ENCODE measurements at places on chromosomes 2 and 18.

GRCh38 chr2:66536997-66537396, 102.1 kb downstream of the MEIS1 start:
- no peak for DNase-seq

DNA sequence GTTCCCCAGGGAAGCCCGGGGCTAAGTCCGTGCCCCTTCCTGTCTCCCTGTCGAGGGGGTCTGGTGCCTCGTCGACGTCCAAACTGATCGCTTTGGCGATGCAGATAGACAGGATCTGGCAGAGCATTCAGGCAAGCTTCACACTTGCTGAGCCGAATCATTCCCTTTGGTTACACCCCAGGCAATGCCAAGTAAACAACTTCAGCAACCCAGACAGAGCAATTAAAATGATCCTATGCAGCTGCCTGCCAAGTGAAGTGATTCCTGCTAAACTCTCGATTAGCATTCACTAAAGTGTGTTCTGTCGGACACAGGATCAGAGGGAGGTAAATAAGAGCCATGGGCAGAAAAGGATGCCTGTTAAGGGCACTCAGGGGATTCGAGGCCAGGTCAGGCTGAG, 108.2 kb upstream of the RAB12 start:
- no peak for DNase-seq

DNA sequence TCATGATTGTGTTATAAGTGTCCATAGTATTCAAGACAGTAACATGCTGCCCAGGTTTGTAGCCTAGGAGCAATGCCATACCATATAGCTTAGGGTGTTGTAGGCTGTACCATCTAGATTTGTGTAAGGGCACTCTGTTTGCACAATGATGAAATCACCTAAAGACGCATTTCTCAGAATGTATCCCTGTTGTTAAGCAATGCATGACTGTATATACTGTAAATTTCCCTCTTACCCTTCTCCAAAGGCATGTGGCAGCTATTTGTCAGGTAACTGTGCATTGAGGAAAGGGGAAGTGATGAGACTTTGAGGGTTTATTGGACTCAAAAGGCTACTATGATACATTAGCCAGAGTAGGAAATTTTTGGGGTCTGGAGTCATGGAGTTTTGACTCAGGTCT, 180.8 kb downstream of the VAPA start:
- DNase-seq: no peak

- DNase-seq: no peak
Measured at GRCh38 chr2:224596289-224596688, 11.1 kb upstream of the CUL3 start.

DNA sequence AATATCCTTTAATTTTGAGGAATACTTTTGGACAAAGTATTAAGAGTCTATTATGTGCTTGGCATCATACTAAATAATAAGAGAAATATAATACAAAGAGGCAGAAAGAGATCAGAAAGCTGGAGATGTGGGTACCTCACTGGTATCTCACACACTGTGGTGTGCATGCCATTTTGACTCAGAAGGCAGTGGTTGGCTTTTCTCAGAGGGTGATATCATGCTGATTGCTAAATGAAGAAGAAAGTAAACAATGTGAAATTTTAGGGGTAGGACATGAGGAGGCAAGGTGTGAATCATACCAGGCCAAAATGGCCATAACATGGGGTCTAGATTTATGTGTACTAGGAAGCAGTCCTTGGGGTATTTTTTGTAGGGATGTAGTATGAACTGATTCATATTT, 16.6 kb upstream of the SPOPL start:
- no peak for DNase-seq

DNA sequence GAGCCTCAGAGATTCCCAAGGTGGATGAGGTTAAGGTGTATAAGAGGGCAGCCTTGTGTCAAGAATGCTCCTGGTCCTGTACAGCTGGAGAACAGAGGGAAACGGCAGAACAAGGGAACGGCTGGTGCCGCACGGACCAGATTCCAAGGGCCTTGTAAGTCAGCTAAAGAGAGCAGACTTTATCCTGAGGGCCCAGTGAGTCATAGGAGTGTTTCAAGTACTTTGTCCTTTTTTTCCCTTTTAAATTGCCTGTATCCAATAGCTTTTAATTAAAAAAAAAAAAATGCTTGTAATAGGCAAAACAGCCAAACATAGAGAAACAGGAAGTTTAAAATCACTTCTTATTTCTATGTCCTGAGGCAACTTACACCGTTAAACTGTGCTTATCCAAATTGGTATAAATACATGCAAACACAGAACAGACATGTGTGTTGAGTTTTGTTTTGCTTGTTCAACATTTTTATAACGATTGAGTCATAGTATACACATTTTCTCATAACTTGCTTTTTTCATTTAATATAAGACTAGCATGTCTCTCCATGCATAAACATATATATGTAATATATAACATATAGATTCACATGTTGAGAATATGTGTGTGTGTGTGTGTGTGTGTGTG, 42.1 kb upstream of the EVA1A start:
- no peak for DNase-seq

DNA sequence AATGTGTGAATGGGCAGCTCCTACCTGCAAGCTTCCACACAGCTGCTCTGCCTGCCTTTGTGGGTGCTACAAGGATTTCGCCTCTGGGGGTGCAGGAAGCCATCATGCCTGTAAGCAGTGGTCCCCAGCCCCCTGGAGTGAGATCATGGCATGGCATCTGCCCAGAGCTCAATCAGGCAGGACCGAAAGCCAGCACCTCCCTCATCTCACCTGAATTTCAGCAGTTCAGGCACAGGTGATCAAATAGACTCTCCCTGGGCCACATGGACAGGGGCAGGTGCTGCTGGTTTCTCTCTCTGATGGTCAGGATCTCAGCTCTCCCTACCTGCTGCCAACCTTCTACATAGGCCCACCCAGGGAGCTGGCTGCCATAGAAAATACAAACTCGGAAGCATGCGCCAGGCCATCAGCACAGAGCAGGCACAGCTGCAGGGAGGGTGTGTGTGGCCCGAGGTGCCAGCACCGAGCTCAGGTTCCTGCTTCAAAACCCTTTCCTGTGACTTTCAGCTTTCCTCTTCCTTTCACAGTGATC, 133.2 kb upstream of the ID2 start:
- DNase-seq: no peak

DNA sequence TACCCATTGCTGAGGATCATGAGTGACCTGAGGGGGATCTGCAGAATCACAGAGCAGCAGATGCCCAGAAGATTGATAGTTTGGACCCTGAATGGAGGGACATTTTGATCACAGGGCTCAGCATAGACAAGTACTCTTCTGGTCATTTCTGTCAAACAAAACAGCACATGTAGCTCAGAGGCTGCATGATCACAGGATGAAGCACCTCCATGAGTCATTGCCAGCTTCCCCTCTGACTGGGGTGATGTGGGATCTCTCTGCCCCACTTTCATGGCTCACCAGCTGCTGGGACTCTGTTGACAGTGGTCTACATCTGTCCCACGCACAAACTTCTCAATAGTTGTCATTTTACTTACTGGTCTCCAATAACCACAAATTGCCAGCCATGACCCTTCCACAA, 264.1 kb downstream of the RPIA start:
- no peak for DNase-seq

- DNase-seq: no peak
Measured at GRCh38 chr18:73750052-73750451, 397.6 kb downstream of the FBXO15 start.
